NCI-H2081 treated with DMSO at 0.1 percent for 48 hours (cell line): ENCODE measurements at places on chromosomes 3 and 15.

DNA sequence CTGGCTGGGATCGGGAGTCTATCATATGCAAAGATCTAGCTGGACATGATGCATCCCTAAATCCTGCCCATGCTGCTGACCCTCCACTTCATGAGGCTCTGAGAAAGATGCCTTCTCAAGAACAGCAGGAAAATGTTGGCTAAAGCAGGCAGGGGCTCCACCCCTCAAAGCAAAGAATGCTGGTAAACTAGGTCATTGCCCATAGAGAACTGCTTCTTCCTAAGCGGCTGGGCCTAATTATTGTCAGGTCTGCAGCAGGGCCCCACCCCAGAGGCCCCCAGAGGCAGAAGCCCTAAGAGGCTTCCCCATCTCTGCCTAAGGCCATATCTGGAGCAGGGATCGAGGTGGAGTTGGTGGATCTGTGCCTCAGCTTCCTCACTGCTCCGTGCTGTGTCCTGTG lies 447.4 kb upstream of the PROK2 start:
- DNase-seq = no peak

- DNase-seq = no peak
Observed at GRCh38 chr3:185713015-185713414, 111.8 kb downstream of the IGF2BP2 start.

GRCh38 chr3:66797889-66798560 lies 200.1 kb upstream of the KBTBD8 start:
- DNase-seq = no peak

- no peak for DNase-seq
Observed at GRCh38 chr15:58329781-58330671, 101.8 kb upstream of the LIPC start.

- DNase-seq = no peak
Observed at GRCh38 chr15:45242289-45242688, 9.7 kb upstream of the SLC28A2 start.

- DNase-seq = no peak
Observed at GRCh38 chr15:49815950-49816349, 195.1 kb downstream of the DTWD1 start.

- DNase-seq = no peak
Observed at GRCh38 chr3:189496375-189497138, 134.6 kb upstream of the TP63 start.
